ACHN (cell line): ENCODE measurements at places on chromosomes 13 and 19.

GRCh38 chr13:99005609-99006008 is 27.7 kb upstream of the DOCK9 start:
- DNase-seq, result no peak

DNA sequence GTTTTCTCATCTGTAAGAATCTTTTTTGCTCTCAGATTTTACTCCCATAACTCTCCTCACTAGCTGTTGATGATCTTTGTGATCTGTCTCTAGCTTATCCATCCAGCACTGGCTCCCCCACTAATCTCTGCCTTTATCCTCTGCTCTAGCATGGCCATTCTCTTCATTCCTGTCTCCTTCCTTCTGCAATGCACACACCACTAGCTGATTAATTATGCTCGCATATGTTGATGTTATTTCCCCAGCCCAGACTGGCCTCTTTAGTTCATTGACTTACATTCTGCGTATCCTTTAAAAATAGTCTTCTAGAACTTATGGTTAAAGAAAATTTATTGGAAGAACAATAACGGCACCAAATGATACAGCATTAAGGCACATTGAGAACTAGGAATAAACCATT is 52.5 kb downstream of the DGKH start:
- no peak for DNase-seq

DNA sequence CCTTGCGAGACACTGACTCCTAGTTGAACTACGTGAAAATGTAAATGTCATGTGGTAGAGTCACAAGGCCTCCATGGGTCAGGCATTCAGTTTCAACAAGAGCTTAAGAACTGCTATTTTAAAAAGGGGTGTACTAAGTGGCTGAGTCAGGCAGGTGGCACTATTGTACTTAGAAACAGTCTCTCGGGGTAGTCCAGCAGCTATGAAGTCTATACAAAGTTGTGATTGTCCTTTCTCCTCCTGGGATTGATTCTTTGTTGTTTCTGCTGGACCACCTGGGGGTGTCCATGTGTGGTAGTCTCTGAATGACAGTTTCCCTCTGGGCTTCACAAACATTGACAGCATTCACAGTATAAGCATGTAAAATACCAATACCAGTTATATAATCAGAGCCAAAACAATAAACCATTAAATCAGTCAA is 33.0 kb downstream of the UGGT2 start:
- DNase-seq, result peak; percentile 67

- DNase-seq, result no peak
These were observed 24.2 kb downstream of the ZNF45 start for GRCh38 chr19:43910884-43911283.

- DNase-seq, result no peak
These were observed 28.5 kb downstream of the ZNF266 start for GRCh38 chr19:9406798-9407352.
